ENCODE measurements at places on chromosomes 6 and 20.

DNA sequence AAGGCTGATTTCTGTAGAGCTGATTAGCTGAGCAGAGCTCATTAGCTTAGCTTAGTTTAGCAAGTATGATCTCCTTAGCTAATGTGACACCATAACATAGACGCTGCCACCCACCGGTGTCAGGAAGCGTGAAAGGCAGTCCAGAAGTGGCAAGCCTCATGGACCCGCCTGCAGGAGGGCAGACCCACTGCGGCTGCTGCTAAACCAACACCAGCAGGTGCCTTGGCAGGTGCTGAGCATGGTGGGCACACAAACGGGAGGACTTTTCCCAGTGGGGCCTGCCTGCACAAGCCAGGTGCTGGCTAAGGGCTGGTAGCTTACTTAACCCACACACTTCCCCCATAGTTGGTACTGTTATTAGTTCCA lies 22.7 kb downstream of the ZDHHC14 start:
- DNase-seq = no peak

- DNase-seq = no peak
Observed at GRCh38 chr20:24648481-24648880, 179.1 kb downstream of the SYNDIG1 start.

DNA sequence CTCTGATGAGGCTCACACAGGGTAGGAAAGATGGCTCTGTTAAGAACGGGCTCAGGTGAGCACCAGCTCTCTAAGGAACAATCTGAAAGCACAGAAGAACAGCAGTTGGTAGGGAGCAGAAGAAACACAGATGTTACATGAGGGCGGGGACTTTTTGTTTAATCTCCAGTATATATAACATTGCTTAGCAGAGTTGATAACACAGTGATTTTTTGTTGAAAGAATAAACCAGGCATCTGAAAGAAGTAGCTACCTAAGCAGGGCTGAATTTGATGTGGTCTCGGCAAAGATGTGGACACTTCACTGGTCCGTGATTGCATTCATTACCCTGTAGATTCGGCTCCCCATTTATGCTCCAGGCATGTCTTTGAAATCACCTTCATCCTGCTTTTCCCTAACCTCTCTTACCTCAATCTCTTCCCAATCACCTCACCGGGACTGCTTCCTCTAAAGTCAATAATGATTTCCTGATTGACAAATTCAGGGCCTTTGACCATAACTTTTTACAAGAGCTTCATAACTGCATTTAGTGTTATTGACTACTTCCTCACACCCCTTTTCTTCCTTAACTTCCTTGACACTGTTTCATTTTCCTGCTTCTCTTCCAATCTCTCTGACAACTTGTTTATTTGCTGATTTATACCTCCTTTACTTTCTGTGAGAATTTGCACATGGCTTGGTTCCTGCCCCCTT lies 34.4 kb downstream of the SAMD3 start:
- no peak for DNase-seq

DNA sequence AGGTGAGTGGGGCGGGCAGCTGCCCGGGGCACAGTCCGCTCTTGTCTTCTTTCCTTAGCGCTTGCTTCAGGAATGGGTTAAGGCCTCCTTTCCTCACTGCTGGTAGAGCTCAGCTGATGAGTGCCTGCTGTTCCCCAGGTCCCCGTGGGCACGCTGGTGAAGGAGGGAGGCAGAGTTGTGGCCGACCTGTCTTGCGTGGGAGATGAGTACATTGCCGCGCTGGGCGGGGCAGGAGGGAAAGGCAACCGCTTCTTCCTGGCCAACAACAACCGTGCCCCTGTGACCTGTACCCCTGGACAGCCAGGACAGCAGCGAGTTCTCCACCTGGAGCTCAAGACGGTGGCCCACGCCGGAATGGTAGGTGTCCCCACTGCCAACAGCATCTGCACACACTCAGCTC lies 15.7 kb downstream of the MTG2 start:
- no peak for DNase-seq
